ENCODE measurements at places on chromosomes 7 and 10.

- DNase-seq: no peak
Observed at GRCh38 chr7:132100483-132100882, 475.8 kb downstream of the PLXNA4 start.

DNA sequence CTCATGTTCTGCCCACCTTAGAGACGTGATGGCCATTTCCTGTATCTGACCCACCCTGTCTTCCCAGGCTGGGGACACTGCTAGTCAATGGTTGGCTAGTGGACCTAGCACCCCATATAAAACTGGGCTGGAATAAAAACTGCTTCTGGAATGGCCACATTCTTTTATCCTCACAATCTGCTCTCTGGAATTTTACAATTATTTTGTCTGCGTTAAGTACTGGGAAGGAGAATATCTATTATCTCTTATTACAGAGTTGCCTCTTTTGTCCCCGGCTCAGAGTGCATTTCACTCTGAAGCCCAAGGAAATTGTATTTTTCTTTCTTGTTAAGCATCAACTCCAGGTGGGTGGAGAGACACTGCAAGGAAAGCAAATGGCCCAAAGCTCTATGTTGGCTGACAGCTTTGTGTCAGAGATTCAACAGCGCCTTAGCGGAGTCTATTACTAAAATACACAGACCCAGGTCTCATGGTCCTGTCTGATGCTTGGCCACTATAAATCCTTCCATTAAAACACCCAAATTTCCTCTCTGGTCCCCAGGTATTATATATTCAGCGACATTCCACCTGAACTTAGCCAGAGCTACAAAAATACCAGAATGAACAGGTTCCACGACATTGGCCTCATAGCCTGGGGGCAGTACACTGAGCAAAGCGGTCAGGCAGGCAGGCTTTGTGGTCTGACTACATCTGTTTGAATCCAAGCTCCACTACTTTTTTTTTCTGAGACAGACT lies 121.7 kb downstream of the PRPF18 start:
- DNase-seq: no peak

DNA sequence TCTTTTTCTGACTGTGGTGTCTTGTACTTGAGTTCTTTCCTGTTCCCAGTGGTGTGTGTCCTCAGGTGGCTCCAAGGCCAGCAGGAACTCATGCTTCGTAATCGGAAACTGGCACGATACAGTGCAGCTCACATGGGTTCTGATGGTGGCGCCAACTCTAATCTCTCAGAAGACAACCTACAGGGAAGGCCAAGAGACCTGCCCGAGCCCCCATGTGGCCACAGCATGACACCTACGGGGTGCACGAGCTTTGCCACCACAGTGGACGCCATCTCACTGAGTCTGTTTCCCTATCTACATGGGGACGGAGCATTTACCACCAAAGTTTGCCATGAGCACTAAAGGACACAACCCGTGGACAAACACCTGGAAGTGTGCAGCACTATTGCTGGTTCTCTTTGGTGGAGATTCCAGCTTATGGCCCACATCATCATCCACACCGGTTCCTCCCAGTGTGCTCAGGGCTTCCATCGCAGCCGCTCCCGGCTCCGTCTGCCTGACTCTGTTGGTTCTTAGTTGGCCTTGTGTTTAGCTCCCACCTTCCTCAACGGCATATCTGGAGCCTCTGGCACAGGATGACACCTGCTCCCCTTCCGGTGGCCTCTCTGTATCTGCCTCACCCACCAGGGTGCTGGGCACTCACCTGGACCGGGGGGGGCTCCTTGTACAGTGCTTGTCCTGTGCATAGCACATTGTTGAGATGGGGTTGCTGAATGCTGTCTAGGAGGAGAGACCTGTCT lies 586.6 kb upstream of the MKI67 start:
- no peak for DNase-seq

- no peak for DNase-seq
Observed at GRCh38 chr7:54785261-54785660, 26.2 kb upstream of the SEC61G start.

GRCh38 chr7:2224934-2225333 lies 7.8 kb downstream of the MAD1L1 start:
- DNase-seq: no peak
